ENCODE measurements at places on chromosomes 5 and 9.

DNA sequence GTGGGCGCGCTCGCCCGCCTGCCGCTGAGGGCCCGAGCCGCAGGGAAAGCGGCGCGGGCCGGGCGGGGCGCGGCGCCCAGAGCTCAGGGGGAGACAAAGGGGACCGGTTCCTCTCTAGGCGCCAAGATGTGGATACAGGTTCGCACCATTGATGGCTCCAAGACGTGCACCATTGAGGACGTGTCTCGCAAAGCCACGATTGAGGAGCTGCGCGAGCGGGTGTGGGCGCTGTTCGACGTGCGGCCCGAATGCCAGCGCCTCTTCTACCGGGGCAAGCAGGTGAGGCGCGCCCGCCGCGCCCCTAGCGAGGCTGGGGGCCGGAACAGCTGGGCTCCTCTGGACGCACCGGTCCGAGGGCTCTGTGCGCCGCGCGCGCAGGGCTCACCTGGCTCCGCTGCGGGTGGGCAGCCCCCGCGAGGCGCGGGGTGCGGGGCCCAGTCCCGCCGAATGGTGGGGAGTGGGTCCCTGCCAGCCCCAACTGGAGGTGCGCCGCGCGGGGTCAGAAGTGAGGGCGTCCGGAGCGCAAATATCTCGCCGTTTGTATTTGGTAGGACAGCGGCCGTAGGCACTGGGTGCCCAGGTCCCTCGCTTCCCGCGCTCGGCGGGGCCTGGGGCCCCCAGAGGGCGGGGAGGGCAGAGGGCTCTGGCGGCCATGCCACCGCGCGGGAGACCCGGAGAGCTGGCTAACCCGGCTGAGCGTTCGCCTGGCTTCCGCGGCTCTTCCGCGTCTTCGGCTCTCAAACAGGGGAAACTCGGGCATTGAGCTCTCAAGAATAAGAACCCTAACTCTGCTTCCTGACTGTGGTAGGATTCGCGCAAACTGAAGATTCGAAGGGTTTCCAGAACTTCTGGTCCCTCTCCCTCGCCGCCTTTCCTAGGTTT, 607 bp downstream of the UHRF2 start:
- no peak for DNase-seq

- no peak for DNase-seq
These were observed 1852.8 kb downstream of the EFNA5 start for GRCh38 chr5:105817914-105818313.

DNA sequence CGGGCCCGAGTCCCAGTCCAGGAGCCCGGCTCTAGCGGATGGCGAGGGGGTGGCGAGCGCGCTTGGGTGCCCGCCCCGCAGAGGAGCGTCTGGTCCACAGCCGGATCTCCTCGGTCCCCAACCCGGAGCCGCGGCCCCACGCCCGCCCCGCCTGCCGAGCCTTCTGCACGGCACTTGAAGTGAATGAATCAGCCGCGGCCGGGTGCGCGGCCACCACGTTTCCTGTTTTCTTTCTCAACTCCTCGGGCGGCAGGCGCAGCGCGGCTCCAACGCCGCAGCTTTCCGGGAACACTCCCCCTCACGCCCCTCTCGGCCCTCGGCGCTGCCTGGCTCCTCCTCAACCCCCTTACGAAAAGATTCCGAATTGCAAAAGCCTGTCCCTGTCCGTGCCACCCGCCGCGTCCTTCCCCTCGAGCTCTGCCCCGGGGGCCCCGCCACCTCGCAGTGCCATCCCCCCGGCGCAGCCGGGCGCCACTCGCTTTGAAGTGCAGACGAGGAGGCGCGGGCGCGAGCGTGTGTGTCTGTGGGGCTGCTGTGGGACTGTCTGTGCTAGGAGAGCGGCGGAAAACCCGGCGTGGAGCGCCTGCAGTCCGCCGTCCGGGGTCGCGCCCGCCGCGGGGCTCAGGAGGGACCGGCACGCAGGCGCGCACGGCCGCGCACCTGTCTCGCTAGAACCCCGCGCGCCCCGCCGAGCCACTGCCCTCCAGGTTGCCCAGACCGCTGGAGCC, 456.6 kb downstream of the RAB3C start:
- DNase-seq: no peak

DNA sequence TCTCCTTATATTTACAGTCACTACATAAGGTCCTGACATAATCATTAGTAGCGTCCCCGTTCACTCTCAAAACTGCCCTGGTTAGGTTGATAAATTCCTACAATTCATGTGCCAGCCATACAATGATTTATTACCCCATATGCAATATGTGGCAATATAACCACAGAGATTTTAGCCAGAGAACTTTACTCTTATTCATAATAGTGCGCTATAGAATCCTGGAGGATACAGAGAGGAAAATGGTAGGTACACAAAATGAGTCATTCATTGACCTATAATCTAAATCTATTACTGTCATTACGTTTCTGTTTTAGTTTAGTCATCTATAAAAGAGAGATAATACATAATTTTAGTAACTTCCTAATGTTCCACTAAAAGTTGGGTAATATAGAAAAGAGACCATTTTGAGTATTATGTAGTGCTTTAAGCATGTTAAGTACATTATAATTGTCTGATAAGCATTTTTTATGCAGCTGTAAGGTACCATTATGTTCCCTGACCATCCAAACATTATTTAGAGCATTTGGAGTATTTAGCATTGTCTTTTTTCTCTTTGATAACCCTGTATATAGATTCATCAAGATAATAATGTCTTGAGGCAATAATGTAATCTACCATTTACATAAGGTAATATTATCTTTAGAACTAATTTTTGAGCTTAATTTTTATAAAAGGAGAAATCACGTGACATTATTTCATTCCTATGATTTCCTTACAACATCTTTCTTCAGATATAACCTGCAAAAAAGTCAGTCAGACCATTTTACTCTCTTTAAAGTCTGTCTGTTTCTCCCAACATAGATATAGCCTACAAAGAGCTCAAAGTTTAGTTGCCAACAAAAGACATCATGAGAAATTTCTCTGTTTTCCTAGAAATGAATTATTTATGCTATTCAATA, 655.5 kb upstream of the ZNF608 start:
- no peak for DNase-seq

GRCh38 chr5:119383008-119383407, 27.2 kb downstream of the TNFAIP8 start:
- no peak for DNase-seq

DNA sequence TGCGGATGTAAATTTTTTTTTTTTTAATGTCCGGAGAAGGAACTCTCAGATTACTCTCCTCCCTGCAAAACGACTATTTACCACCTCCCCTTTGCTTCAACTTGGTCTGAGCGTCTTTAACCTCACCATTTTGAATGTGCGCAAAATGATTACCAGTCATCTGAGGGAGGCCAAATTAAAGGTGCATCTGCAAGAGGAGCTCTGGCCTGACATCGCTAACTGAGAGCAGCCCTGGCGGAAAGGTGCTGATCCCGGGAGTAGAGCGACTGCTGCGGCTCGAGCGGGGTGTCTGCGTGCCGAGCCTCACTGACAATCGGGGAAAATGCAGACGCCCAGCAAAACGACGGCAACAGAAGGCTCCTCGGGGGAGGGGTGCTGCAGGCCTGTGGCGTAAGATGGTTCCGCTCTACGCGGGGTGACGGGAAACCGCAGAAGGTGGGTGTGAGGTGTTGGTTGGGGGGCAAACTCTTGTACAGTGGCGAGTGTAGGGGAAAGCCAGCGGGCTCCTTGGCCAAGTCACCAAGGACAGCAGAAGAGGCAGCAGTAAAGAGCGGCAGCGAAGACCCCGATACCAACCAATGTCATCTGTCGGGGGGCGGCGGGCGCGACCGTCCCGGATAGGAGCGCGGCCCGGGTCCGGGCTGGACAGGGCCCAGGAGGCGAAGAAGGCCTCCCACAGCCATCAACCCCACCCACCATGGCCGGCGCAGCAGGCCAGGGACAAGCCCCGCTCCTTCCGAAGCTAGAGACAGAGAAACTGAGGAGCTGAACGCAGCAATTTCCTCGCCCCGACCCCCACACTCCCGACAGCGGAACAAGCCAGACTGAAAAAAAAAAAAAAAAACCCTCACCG, 557 bp downstream of the PJA2 start:
- DNase-seq: no peak

- no peak for DNase-seq
These were observed 76.0 kb downstream of the FCHO2 start for GRCh38 chr5:73031839-73032238.
